Endothelial cell of umbilical vein (primary cell): ENCODE measurements at places on chromosomes 6 and 20. TPM values are rescaled to one million over a fixed set of nuclear protein-coding genes. Genes with fewer than 3 reads are reported as not detected.

The COL21A1 gene
- 1.4 TPM in 2 replicates for total RNA-seq

The EEF1A2 gene
- 2.9 and 3.4 TPM in 2 replicates for total RNA-seq

The KIF13A gene
- total RNA-seq, result 55.5 and 65.8 TPM in 2 replicates

The DOK5 gene
- 5.7 and 14.2 TPM in 2 replicates for total RNA-seq

The SIRPG gene
- not detected in 2 replicates for total RNA-seq

The TNF gene
- total RNA-seq, result not detected in 2 replicates

The NFATC2 gene
- total RNA-seq, result 12.9 and 13.0 TPM in 2 replicates

The MAP3K5 gene
- 5.0 and 7.0 TPM in 2 replicates for total RNA-seq

GRCh38 chr6:88168362-88168761, 2.2 kb upstream of the CNR1 start:
- no peak for DNase-seq

DNA sequence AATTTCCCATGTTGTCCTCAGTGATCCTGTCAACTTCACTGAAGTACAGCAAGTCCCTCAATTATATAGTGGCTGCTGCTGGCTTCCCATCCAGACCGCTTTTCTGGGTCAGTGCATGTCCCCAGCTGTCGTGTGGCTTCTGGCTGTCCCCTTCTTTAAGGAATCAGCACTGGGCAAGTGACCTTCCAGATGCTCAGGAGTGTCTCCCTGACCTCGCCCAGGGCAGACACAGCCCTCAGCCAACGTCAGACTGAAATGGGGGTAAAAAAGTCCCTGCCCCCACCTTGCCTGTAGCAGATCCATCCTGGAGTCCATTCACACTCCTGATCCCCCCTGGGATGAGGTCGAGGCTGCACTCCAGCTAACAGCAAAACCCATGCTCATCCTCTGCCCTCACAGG, 23.7 kb downstream of the OVOL2 start:
- no peak for DNase-seq

- no peak for DNase-seq
Measured at GRCh38 chr20:53205046-53205445, 232.9 kb downstream of the TSHZ2 start.

- no peak for DNase-seq
Measured at GRCh38 chr6:136644597-136644952, 94.4 kb upstream of the MAP7 start.

DNA sequence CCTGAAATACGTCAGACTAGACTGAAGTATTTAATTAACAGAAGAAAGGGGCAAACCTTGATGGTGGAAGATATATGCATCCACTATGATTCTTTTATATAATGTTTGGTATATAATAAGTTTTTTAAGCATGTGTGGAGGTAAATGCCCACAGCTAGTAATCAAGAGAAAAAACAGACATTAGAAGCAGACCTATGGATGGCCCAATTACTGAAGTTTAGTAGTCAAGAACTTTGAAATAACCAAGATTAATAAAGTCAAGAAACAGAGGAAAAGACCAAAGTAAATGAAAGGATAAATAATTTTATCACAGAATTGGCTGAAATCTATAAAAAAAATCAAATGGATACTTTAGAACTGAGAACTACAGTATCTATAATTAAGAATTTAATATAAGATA, 15.3 kb downstream of the TTI1 start:
- DNase-seq, result no peak

GRCh38 chr6:142702501-142703460, 242.2 kb downstream of the HIVEP2 start:
- peak; percentile 66 for DNase-seq

DNA sequence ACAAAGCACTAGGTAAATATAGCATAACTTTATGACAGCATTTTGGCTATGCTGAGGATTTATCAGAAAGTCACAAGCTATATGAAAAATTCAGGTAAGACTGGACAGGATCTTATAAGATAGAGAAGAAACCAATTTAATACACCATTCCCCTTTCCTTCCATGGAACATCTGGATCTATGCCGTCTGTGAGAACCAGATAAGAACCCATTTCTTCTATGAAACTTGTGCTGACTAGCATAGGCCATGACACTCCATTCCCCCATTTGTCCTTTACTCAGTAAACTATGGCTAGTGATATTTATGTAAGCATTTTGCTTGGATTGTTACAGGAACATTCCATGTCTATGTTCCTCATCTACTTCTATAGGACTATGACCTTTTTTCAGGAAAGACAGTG, 437.7 kb downstream of the ADGRB3 start:
- DNase-seq, result no peak

DNA sequence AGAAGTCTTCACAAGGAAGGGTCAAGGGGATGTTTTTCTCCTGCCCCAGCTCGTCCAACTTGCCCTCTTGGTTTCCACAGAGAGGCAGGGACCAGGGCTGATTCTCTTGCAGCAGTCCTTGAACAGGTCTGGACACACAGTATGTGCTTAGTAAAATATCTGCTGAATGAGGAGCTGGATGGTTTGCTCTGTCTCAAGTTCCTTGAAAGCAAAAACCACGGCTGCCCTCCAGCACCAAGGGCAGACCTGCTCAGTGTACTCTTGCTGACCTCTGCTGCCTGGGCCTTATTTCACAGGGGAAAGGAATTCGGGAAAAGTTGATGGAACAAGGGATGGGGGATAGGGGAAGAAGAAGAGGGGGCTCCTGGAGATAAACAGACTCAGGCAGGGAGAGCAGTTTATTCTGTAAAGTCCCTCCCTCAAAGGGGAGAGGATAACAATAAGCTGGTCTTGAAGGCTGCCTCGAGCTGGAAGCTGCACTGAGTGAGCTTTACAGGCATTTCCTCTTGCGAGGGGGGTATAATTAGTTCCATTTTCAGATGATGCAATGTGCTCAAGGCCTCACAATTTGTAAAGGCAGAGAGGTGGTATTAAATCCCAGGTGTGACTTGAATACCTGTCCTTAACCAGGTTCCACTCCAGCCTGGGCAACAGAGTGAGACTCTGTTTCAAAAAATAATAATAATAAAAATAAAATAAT, 10.3 kb downstream of the KCNK5 start:
- DNase-seq, result no peak

DNA sequence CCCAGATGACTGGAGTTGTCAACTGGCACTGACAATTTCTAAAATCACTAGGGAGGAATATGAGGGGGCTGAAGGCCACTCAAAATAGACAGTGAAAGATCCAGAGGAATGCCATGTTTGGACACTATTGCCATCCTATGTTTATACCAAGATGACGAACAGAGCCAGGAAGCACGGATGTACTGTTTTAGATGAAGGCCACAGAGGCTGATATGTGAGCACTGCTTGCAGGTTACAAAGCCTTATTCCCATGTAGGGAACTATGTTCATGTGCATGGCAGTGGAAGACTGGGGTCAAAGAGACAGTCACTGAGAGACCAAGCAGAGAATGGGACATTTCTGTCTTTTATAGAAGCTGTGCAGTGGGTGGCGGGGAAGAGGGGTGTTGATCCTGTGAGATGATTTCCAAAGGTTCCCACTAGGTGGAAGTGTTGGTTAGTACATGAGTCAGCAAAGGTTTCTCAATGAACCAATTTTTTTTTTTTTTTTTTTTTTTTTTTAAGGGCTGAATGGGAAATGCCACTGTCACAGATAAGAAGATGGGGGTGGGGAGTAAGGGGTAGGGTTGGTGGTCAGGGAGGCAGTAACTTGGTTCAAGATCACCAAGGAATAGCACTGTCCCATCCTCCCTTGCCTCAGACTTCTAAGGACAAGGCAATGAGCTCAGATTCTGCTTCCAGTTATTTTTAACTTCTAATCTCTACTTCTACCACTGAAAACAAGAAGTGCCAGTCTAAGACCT, 46.7 kb upstream of the MOCS1 start:
- peak; percentile 30 for DNase-seq

DNA sequence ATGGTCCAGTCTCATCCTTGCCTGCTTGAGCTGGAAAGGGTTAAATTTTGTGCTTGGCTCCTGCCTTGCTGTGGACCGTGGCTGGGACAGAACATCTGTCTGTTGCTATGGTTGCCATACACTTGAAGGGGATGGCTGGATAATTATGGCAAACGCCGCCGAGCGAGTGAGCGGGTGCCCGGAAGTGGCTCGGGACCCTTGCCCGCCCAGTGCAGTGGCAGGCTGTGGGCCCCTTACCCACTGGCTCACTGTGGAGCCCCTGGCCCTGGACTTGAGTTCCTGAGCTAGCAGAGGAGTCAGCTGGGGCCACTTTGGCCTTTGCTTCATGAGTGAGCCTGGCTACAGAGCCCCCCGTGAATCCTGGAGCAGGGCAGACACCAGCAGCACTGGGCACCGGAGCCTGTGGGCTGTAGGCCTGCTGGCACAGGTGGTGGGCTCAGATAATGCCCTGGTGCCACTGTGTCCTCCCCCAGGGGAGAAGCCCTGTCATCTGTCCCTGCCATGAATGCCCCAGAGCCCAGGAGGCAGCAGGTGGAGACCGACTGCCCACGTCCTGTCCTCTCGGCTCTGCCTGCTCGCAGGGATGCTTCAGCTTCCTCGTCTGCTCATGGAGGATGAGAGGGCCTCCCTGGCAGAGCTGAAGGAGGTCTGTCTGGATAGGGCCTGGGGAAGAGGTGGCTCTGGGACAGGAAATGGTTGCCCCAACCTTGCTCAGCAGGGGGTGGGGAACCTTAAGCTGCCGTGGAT, 25.5 kb upstream of the NOL4L start:
- no peak for DNase-seq

- DNase-seq, result no peak
Measured at GRCh38 chr6:140845701-140846100, 1287.0 kb upstream of the GJE1 start.

GRCh38 chr6:38116248-38116647, 296.7 kb downstream of the ZFAND3 start:
- no peak for DNase-seq

DNA sequence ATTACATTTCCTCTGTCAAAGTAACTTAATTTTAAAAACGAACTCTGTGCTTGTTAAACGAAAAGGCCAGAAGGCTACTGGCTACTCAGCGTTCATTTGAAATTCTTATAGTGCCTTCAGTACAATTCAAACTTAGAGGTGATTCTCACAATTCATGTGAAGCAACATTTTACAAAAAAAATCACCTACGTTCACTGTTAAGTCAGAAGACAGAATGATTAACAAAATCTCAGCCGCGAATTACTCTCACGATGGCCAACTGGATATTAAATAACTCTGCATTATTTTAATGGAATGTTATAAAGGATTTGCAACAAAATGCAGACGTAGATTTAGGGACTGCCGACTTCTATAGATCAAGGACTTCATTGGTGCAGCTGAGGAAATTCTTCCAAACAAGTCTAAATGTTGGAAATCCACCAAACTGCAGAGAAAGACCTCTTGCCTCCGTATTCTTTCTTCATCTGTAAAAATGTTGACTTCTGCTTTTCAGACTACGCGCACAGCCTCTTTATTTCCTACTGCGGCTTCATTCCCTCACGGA, 1.6 kb upstream of the QKI start:
- DNase-seq, result no peak

DNA sequence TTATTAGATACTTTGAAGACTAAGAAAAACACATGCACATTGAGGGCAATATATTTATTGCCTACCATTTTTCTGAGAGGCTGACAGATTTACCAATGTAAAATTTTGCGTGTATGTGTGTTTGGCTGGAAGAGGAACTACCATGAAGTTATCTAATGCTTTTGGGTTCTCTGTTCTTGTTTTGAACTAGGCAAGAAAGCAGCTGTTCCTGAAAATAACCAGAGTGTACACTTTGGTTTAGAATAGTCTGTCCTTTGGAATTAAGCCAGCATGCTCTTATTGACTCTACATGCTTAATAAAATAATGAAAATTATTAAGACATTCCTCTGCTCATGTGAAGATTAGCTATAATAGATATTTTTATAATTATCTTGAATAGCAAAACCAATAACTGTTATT, 129.2 kb downstream of the MYB start:
- DNase-seq, result no peak

GRCh38 chr20:10731190-10731965, 57.6 kb upstream of the JAG1 start:
- DNase-seq, result peak; percentile 25

GRCh38 chr6:131916847-131917246, 34.3 kb downstream of the CCN2 start:
- no peak for DNase-seq

- DNase-seq, result no peak
Measured at GRCh38 chr6:2542858-2543218, 207.9 kb downstream of the MYLK4 start.
